Ascending aorta (tissue), 2 donors: ENCODE measurements at places on chromosomes 6 and 20.

DNA sequence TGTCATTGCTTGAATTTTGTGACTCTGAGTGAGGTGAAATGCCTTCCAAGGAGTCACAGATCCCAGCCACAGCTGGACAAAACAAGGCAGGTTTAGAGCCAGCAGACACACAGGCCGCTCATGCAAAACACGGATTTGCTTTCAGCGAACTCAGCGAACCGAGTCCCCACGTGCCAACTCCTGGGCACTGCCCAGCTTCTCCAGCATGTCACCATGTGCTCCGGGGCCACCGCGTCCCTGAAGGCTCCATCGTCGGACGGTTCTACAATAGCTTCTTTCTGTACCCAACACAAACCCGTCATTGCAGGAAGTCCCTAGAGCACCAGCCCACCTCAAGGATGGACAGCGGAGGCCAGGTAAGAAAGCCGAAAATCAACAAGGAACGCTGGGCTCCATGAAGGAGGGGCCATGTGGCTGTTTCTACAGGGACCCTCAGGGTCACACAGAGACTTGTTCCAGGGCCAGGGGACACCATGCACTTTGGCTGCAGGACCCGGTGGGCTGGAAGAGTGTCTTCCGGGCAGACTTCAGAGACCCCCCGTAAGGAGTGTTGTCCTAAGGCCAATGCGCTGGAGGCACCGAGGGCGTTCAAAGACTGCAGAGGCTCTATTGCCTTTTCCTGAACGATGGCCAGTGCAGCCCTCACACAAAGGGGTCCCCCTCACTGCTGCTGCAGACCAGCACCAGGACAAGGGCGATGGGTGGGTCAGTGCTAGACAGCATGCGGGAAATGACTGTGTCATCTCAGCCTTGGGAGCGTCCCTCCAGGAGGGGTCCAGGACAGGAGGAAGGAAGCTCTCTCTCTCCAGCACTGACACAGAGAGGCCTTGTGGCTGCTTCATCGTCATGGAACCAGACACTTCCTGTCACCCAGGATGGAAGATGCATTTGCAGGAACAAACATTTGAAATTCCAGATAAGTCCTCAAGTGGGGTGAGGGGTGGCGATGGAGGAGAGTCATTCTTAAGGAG is 19.8 kb downstream of the DACT2 start:
- peak; percentile 38 for DNase-seq
- H3K36me3 ChIP-seq: no peaks in the 10 kb centered on the region
- no peak overlapping the region for H3K4me3 ChIP-seq
- H3K27me3 ChIP-seq: no peaks in the 10 kb centered on the region
- no peak overlapping the region for H3K27ac ChIP-seq
- H3K4me1 ChIP-seq: no peaks in the 10 kb centered on the region

- no peak within 1 kb of the TSS for H3K4me3 ChIP-seq
- H3K4me1 ChIP-seq: no peaks in the 10 kb centered on the region
- no peaks in the 10 kb centered on the region for H3K36me3 ChIP-seq
- H3K27ac ChIP-seq: no peak within 1 kb of the TSS
- DNase-seq: no peak
These were observed at the start of gene LTA for GRCh38 chr6:31572041-31572911. TSS of gene LTA (plus strand) at chr6:31572289. CDS start at chr6:31572743, 454 bp downstream.

GRCh38 chr6:134339216-134339615 is 21.3 kb upstream of the SGK1 start:
- H3K27ac ChIP-seq: no peak overlapping the region
- DNase-seq: no peak
- H3K36me3 ChIP-seq: no peaks in the 10 kb centered on the region
- H3K27me3 ChIP-seq: no peaks in the 10 kb centered on the region
- no peak overlapping the region for H3K4me3 ChIP-seq
- H3K4me1 ChIP-seq: no peaks in the 10 kb centered on the region

- H3K36me3 ChIP-seq: no peaks in the 10 kb centered on the region
- H3K4me1 ChIP-seq: no peaks in the 10 kb centered on the region
- DNase-seq: no peak
- no peak overlapping the region for H3K4me3 ChIP-seq
- H3K27me3 ChIP-seq: no peaks in the 10 kb centered on the region
These were observed 1028.5 kb downstream of the KIF16B start for GRCh38 chr20:15544742-15545141.

GRCh38 chr20:62097881-62098407 is 24.3 kb upstream of the LSM14B start:
- DNase-seq: no peak
- no peak overlapping the region for H3K27ac ChIP-seq
- H3K4me1 ChIP-seq: no peaks in the 10 kb centered on the region
- no peaks in the 10 kb centered on the region for H3K27me3 ChIP-seq

- DNase-seq: no peak
- no peaks in the 10 kb centered on the region for H3K27me3 ChIP-seq
- H3K36me3 ChIP-seq: peaks cover 35% of the 10 kb centered on the region
These were observed 71.2 kb upstream of the EMILIN3 start for GRCh38 chr20:41437836-41438235.

- H3K4me3 ChIP-seq: no peak overlapping the region
- H3K36me3 ChIP-seq: no peaks in the 10 kb centered on the region
- no peaks in the 10 kb centered on the region for H3K4me1 ChIP-seq
- no peak for DNase-seq
- H3K27ac ChIP-seq: no peak overlapping the region
- H3K27me3 ChIP-seq: no peaks in the 10 kb centered on the region
These were observed 60.7 kb upstream of the GJE1 start for GRCh38 chr6:142071981-142072380.

- DNase-seq: no peak
- peak within 1 kb of the TSS; percentile 83 for H3K27ac ChIP-seq
- peaks cover 23% of the 10 kb centered on the region for H3K4me1 ChIP-seq
- H3K27me3 ChIP-seq: no peaks in the 10 kb centered on the region
- peak within 1 kb of the TSS; percentile 94 for H3K4me3 ChIP-seq
These were observed at the start of gene SCUBE3 for GRCh38 chr6:35213824-35214756. TSS of gene SCUBE3 (plus strand) at chr6:35213956. CDS start at chr6:35214419, 463 bp downstream.

DNA sequence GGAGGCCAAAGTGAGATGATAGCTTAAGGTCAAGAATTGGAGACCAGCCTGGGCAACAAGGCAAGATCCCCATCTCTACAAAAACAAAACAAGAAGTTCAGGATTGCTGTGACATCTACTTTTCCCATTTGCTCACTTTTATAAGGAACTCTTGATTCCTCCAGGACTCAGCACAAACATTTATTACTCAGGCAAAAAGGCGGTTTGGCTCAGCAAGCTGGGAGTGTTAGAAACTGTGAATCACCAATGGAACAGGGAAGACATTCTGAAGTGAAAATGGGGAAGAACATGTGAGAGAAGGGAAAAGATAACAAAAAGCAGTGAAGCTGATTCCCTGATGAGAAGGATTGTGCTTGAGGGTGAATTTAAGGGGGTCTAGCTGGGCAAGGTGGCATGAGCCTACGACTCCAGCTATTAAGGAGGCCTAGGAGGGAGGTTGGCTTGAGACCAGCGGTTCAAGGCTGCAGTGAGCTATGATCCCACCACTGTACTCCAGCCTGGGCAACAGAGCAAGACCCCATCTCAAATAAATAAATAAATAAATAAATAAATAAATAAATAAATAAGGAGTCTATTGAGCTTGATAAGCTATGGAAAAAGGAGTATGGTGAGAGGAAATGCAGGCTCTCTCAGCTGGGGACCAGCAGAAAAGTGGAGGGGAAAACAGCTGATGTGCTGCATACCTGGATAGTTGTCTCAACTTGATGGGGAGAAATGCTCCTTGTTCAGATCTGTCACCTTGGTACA is 65.4 kb upstream of the HDDC2 start:
- H3K4me1 ChIP-seq: peaks cover 24% of the 10 kb centered on the region
- H3K36me3 ChIP-seq: no peaks in the 10 kb centered on the region
- no peak overlapping the region for H3K4me3 ChIP-seq
- H3K27me3 ChIP-seq: no peaks in the 10 kb centered on the region

- DNase-seq: no peak
- no peak overlapping the region for H3K27ac ChIP-seq
- no peaks in the 10 kb centered on the region for H3K36me3 ChIP-seq
- no peaks in the 10 kb centered on the region for H3K27me3 ChIP-seq
- no peak overlapping the region for H3K4me3 ChIP-seq
These were observed 87.4 kb upstream of the SHLD1 start for GRCh38 chr20:5662769-5663168.

DNA sequence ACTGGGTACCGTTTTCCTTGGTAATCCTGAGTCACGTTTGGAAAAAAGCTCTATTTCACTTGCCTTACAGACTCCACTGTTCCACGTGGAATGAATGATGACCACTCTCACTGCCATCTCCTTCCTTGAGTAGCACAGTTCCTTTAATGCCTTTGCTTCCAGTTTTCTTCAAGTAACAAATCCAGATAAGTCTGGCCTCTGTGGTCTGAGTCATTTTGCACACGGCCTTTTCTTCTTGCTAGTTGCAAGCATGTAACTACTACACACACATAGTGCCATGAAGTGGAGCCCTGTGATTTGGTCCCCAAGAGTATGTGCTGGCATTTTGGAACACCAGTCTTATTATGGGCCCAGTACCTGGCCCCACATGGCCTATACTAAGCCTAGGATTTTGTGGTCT is 182.8 kb downstream of the SASH1 start:
- H3K27ac ChIP-seq: peak overlapping the region; percentile 82
- H3K4me3 ChIP-seq: peak overlapping the region; percentile 57
- DNase-seq: peak; percentile 79

DNA sequence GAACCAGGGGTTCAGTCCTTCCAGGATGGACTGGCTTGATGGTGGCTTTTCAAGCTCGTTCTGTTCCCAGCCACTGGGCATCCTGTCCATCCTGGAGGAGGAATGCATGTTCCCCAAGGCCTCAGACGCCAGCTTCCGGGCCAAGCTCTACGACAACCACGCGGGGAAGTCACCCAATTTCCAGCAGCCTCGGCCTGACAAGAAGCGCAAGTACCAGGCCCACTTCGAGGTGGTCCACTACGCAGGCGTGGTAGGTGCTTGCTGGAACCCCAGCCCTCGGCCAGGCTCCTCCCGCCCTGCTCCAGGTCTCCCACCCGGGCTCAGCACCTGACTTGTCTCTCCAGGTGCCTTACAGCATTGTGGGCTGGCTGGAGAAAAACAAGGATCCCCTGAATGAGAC is 34.0 kb downstream of the MYH7B start:
- H3K27me3 ChIP-seq: no peaks in the 10 kb centered on the region
- peaks cover 18% of the 10 kb centered on the region for H3K36me3 ChIP-seq
- H3K4me3 ChIP-seq: no peak overlapping the region
- no peak overlapping the region for H3K27ac ChIP-seq
- no peaks in the 10 kb centered on the region for H3K4me1 ChIP-seq

DNA sequence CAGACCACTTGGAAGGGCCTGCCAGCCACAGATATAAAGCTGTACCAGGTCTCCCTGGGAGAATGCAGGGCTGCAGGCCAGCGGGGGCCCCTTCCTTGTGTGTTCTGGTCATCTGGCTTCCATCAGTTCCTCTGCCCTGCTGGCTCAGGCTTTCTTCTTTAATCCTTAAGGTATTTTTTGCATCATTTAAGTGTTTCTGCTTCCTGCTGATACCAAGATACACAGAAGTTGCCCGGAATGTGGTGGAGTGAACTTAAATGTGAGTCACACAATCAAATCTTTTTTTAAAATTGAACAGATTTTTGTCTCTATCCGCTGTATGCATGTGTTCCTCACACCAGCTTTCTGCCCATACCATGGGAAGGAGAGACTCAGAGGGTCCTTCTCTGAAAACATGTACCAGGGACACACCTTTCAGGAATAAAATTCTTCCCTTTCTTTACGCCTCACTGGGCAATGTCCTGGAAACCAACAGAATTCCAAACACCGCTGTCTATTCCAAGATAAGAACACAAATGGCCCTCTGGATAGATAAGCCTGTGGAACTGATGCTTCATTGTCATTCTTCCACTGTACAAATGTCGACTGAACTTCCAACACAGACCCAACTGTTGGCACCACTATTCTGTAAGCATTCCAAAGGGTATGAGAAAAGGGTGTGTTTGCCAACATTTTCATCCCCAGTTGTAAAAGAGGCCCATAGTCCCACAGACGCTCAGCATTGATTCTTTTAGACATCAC is 206.2 kb upstream of the MYLIP start:
- no peak overlapping the region for H3K4me3 ChIP-seq
- H3K4me1 ChIP-seq: no peaks in the 10 kb centered on the region
- DNase-seq: no peak
- H3K36me3 ChIP-seq: no peaks in the 10 kb centered on the region
- no peaks in the 10 kb centered on the region for H3K27me3 ChIP-seq

GRCh38 chr6:3757241-3757641 is 5.7 kb upstream of the PXDC1 start:
- peak overlapping the region; percentile 84 for H3K27ac ChIP-seq
- peak; percentile 60 for DNase-seq
- H3K4me3 ChIP-seq: no peak overlapping the region
- no peaks in the 10 kb centered on the region for H3K36me3 ChIP-seq

GRCh38 chr6:12103158-12103557 is 91.0 kb downstream of the HIVEP1 start:
- no peak for DNase-seq
- H3K27me3 ChIP-seq: no peaks in the 10 kb centered on the region
- no peak overlapping the region for H3K4me3 ChIP-seq
- H3K36me3 ChIP-seq: no peaks in the 10 kb centered on the region

GRCh38 chr6:100212131-100212530 is 218.1 kb upstream of the MCHR2 start:
- no peaks in the 10 kb centered on the region for H3K36me3 ChIP-seq
- no peaks in the 10 kb centered on the region for H3K4me1 ChIP-seq
- H3K27ac ChIP-seq: no peak overlapping the region
- no peaks in the 10 kb centered on the region for H3K27me3 ChIP-seq
- H3K4me3 ChIP-seq: no peak overlapping the region

DNA sequence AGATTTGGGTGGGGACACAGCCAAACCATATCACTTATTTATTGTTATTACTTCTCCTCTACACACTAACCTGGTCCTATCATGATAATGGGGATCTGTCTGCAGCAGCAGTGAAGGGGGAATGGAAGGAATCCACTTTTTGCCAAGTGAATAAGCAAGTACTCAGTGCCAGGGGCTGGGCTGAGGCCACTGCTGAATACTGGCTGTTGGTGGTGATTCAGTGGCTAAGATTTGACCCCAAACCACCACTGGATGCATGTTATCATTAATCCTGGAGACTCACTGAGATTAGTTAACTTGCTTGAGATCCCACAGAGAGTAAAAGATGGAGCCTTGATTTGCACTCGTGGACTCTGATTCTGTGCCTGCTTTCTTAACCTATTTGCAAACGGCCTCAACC is 127.7 kb downstream of the TSHZ2 start:
- H3K36me3 ChIP-seq: no peaks in the 10 kb centered on the region
- H3K27ac ChIP-seq: no peak overlapping the region
- no peaks in the 10 kb centered on the region for H3K4me1 ChIP-seq
- no peak overlapping the region for H3K4me3 ChIP-seq
- no peaks in the 10 kb centered on the region for H3K27me3 ChIP-seq

DNA sequence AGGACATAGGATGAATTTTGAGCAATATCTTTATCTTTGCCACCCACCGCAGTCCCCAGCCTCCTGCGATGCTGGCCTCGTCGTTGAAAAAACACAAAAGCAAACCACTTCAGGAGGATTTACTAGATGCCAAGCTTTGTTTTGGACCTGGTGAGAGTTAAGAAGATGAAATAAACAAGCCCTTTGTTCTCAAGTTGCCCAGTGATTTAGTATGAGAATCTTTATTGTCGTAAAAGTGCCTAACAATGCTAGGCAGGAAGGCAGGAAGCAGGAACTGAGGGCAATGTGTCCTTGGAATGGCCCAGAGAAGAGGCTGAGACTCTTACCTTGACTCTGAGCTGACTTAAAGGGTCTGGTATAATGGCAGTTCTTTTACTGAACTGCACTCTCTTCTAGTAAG is 116.0 kb downstream of the TRMT11 start:
- H3K4me3 ChIP-seq: no peak overlapping the region
- no peak for DNase-seq
- H3K4me1 ChIP-seq: no peaks in the 10 kb centered on the region
